Nasal cavity respiratory epithelium epithelial cell of viscerocranial mucosa (primary cell): ENCODE measurements at places on chromosomes 7 and 10. TPM values are rescaled to one million over a fixed set of nuclear protein-coding genes. Genes with fewer than 3 reads are reported as not detected.

C10orf143 gene
- 0.34 and 0.78 TPM in 2 replicates for total RNA-seq

RBM20 gene
- total RNA-seq = under 0.01 and 0.57 TPM in 2 replicates

LIPN gene
- 5.8 TPM in 1 of 2 replicates, not detected in the other for total RNA-seq

TBC1D12 gene
- 11.2 and 12.6 TPM in 2 replicates for total RNA-seq

HOXA6 gene
- total RNA-seq = not detected in 2 replicates

PTN gene
- total RNA-seq = under 0.01 and 0.07 TPM in 2 replicates

AS3MT gene
- total RNA-seq = 2.1 and 5.8 TPM in 2 replicates

RET gene
- 0.68 and 0.85 TPM in 2 replicates for total RNA-seq

HYAL4 gene
- under 0.01 and 0.14 TPM in 2 replicates for total RNA-seq

EMX2 gene
- total RNA-seq = not detected in 2 replicates

CRCP gene
- total RNA-seq = 47.0 and 47.8 TPM in 2 replicates

SCD gene
- 258 and 325 TPM in 2 replicates for total RNA-seq

SNCG gene
- 5.3 and 9.9 TPM in 2 replicates for total RNA-seq

ZNF425 gene
- 4.4 and 5.3 TPM in 2 replicates for total RNA-seq

R3HCC1L gene
- total RNA-seq = 13.3 and 20.1 TPM in 2 replicates

SEMA3D gene
- total RNA-seq = 0.34 TPM in 1 of 2 replicates, not detected in the other

SYCE1 gene
- total RNA-seq = not detected in 2 replicates

TNS3 gene
- 1.7 and 7.8 TPM in 2 replicates for total RNA-seq

GRM3 gene
- not detected in 2 replicates for total RNA-seq
